Left ventricle myocardium inferior (tissue), 1 donor: ENCODE measurements at places on chromosomes 11 and 22.
A peak's percentile ranks its signal among the peaks of the same experiment; 100 is the strongest.

- no peak for DNase-seq
Measured at GRCh38 chr11:12810568-12810894, 136.3 kb downstream of the TEAD1 start.

DNA sequence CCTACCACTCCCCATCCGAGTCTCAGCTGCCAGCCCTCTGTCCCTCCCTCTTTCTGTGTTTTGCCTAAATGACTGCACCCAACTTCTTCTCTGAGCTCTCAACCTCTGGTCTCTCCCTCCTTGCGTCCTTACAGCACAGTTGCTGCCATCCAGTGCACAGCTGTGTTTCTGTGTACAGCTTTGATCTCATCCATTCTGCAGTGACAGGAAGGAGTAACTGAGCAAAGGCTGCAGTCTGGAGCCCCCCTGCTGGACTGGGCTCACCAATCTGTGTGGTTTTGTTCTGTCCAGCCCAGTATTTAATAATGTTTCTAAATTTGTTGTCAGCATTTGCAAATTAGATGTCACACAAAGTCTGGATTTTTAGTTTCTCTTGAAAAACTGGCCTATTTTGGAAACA is 43.8 kb downstream of the PRR5L start:
- no peak for DNase-seq

DNA sequence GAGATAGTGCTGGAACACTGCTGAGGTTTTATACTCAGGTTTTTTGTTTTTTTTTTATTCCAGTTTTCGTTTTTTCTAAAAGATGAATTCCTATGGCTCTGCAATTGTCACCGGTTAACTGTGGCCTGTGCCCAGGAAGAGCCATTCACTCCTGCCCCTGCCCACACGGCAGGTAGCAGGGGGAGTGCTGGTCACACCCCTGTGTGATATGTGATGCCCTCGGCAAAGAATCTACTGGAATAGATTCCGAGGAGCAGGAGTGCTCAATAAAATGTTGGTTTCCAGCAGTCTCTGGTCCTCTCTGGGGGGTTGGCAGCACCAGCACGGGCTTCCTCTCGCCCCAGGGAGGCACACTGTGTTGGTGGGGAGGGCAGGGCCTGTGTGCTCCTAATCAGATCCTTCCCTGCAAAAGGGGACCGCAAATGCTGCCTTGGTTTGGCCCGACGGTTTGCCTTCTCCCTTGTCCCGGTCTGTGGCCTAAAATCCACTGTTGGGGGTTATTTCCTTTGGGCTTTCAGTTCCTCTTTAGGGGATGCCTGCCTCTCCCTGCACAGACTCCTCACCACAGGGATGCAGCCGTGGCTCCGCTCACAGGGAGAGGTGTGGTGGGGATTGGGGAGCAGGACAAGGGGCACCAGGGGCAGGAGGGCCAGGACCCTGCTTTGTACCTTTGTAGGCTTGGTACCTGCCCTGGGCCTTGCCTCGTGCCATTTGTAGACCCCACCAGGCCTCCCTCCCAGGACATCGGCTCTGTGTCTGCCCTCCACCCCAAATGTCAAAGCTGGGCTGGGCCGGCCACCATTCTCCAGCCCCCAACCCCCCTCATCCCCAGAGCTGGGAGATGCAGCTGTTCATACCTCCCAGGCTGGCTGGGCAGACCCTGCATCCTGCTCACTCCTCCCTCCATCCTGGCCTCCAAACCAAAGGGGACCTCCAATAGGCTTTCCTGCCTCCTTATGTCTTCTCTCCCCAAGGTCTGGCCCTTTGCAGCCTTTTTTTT is 13.5 kb downstream of the MCAT start:
- DNase-seq: no peak

DNA sequence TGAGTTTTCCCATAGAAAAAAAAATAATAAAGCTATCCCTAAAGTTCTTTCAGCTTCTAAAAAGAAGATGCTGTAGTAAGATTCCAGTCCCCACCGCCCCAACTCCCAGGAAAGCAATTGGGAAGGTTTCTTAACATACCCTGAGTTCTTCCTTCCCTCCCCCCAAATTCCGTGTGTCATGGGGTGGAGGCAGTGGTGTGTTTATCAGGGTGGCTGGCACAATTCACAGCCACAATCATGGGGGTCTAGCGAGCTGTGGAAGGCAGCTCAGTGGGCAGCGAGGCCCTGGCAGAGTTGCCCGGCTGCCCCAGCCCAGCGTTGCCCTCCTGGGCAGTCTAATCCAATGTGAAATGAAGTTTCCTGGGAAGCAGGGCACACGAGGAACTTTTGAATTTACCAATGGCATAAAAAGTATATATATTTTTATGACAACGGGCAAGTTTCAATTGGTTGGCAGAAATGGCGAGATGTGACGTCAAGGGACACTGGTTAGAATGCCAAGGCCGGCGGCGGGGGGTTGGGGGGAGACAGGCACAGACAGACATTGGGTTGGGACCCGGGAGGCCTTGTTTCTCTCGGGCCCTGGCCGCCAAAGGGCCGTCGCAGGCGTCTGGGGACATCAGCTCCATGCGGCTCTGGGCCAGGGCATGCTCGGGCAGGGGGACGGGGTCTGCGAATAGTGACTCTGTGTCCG is 80.7 kb upstream of the PPARA start:
- peak; percentile 84 for DNase-seq

- DNase-seq: no peak
Measured at GRCh38 chr11:125063429-125064043, 431 bp downstream of the SLC37A2 start.

- no peak for DNase-seq
Measured at GRCh38 chr11:116640641-116641402, 132.0 kb downstream of the BUD13 start.

- no peak for DNase-seq
Measured at GRCh38 chr22:19821523-19822300, 33.0 kb downstream of the GNB1L start.

DNA sequence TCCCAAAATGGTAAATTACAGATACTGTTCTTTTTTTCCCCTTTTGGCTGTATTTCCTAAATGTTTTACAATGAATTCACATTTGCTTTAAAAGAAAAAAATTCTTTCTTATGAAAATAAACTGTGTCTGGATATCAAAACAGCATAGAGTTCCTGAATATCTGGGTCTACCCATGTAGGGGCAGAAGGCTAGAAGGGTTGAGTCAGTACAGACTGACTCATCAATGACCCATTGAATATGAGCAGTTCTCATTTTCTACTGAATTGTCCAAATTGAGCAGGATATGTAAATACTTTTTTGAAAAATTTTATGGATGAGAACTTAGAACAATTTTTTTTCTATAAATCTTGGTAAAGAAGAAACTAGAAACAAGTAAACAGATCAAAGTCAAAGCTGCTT is 16.3 kb upstream of the C11orf87 start:
- DNase-seq: no peak

DNA sequence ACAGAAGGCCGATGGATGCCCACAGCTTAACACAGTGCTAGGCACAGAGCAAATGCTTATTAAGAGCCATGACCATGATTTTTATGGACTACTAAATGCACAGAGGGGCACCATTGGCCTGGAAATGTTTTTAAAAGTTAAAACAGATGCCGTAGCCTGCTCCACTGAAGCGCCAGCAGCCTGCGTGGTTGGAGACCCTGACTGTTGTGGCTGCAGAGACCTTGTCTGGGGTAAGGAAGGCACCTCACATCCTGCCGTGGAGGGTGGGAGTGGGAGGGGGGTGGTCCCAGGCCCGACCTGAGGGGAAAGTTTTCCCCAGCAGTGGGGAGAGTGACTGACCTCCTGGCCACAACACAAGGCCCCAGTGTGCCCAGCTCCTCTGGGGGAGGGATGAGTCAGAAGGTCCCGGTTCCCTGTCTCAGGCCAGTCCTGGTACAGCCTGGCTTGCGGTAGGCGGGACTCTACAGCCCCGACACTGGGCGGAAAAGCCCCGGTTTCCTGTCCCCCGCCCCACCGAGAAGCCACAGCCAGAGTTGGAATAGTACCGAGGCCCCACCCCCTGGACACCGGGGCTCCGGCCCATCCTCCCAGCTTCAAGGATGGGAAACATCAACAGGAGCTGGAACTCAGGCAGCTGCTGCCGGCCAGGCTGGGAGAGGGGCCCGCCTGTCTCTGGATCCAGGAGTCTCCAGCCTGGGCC is 7.0 kb downstream of the CHST1 start:
- peak; percentile 85 for DNase-seq

- no peak for DNase-seq
Measured at GRCh38 chr22:19866665-19867009, 12.0 kb upstream of the GNB1L start.

DNA sequence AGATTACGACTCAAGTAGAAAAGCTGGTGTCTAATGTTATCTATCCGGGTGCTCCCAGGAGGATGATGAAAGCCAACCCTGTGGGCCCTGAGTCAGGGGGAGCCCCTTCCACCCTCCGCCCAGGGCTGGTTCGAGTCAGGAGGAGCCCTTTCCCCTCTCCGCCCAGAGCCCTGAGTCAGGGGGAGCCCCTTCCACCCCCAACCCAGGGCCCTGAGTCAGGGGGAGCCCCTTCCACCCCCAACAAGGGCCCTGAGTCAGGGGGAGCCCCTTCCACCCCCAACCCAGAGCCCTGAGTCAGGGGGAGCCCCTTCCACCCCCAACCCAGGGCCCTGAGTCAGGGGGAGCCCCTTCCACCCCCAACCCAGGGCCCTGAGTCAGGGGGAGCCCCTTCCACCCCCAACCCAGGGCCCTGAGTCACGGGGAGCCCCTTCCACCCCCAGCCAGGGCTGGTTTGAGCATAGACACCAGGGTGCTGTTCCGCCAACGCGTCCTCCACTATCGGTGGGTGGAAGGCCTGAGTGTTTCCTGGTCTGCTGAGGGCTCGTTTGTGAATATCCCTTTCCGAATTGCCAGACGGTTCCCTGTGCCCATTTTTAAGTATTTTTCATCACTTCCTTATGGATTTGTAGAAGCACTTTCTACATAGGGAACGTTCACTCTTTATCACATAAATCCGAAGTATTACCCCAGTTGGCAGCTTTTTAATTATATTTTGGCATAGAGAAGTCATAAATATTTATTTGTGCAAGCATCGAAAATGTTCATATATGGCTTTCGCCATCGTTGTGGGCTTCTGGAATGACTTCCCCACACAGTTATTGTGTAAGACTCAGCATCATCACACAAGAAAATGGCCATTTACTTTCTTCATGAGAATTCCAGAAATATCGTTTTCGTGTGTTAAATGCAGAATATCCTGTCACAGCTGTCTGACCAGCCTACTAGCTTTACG is 380.6 kb downstream of the BRD1 start:
- no peak for DNase-seq

DNA sequence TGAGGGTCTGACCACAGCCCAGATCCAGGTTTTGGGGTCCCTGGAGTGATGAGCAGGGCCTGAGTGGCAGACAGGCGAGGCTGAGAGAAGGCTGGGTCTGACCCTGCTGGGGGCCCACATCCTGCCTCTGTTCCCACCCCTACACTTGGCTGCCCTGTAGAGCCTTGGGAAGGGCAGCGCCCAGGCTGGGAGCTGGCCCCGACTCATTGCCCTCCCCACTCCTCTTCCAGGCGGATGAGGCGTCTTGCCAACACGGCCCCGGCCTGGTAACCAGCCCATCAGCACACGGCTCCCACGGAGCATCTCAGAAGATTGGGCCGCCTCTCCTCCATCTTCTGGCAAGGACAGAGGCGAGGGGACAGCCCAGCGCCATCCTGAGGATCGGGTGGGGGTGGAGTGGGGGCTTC is 4.9 kb downstream of the DERL3 start:
- DNase-seq: no peak

DNA sequence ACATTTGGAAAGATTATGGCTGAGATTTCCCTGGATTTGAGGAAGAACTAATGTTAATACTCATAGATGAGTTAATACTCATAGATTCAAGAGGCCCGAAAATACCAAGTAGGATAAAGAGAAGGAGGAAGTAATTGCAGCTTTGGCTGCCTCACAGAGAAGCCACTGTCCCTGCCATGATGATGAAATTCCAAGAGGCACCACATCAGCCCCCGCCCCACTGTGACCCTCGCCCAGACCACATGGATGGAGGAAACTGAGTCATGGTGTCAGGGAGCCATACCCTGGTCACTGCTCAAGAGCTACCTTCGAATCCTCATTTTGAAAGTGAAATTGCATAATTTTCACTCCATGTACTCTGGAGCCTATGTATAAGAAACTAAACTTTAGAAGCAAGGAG is 92.9 kb upstream of the SLC22A12 start:
- DNase-seq: no peak

DNA sequence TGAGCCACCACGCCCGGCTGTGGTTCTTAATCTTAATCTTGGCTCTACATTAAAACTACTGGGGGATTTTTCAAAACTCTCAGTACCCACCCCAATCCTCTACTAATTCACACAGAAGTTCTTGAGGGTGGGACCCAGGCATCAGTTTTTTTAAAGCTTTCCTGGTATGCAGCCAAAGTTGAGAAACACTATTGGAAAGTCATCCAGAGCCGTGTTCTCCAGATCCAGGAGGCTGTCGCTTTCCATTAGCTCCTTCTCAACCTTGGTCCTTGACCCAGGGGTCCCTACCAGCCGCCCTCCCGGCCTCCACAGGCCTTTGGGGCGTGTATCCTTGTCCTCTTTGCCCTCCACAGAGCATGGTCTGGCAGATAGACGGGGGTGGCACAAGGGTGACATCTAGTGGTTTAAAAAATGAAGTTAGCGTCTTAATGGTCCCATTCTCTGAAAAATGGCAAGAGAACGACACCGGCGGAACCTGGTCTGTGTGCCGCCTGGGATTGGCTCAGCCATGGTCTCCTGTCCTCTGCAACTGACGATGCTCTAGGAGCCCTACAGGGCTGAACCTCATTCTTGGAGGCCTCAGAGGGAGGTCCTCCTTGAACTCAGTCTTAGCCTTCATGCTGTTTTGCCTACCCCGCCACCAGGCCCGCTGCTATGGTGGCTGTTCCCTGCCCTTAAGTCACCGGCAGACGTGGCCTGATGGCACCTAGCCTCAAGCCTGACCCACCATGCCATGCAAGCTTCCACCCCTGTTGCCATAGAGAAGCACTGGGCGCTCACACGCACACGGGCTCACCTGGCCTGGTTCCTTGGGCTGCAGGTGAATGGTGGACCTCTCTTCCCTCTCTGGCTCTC is 152.0 kb upstream of the SYN3 start:
- no peak for DNase-seq

- DNase-seq: no peak
Measured at GRCh38 chr11:69828276-69828970, 9.2 kb upstream of the FGF3 start.

DNA sequence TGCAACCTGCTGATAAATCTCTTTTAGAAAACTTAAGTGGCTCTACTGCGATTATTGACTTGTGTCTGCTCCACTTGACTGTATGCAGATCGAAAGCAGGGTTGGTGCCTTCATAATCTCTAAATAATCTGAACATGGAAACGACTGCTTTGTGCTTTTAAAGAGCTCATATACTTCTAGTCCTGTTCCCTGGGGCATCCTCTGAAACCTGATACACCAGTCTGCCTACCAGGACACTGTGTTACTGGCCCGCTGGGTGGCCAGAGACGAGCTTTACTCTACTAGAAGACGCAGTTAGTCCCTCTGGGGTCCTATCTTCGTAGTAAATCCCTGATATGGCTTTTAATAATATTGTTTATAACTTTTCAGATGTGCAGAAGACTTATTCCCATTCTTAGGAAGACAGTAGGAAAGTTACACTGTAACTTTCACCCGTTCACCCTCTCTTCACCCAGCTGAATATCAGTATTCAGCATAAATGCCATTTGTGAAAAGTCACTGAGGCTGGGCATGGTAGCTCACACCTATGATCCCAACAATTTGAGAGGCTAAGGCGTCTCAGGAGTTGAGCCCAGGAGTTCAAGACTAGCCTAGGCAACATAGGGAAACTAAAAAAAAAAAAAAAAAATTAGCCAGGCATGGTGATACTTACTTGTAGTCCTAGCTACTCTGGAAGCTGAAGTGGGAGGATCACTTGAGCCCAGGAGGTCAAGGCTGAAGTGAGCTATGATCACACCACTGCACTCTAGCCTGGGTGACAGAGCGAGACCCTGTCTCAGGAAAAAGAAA is 9.0 kb upstream of the HTR3B start:
- no peak for DNase-seq
